Kidney epithelial cell (primary cell): ENCODE measurements at places on chromosomes 1 and 21.

- DNase-seq, result no peak
These were observed 30.8 kb upstream of the ADARB1 start for GRCh38 chr21:45043541-45044020.

DNA sequence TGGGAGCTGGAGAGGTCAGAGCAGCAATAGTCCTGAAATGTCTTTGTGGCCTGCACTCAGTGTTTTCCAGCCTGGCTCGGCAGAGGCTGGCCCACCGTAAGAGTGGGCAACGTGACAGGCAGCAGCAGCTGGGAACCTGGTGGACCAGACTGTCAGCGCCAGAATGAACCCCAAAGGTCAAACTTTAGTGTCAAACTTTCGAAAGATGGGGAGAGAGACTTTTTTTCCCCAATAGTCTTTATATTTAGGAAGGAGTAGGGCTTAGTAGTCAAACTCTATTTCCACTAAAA, 10.3 kb downstream of the BLACAT1 start:
- no peak for DNase-seq

- peak; percentile 35 for DNase-seq
These were observed 183.9 kb downstream of the CAMTA1 start for GRCh38 chr1:6969106-6969505.

GRCh38 chr1:28045777-28046176, 42.6 kb downstream of the EYA3 start:
- DNase-seq, result no peak

- DNase-seq, result no peak
These were observed 102.6 kb upstream of the ZNF644 start for GRCh38 chr1:91124290-91124985.

DNA sequence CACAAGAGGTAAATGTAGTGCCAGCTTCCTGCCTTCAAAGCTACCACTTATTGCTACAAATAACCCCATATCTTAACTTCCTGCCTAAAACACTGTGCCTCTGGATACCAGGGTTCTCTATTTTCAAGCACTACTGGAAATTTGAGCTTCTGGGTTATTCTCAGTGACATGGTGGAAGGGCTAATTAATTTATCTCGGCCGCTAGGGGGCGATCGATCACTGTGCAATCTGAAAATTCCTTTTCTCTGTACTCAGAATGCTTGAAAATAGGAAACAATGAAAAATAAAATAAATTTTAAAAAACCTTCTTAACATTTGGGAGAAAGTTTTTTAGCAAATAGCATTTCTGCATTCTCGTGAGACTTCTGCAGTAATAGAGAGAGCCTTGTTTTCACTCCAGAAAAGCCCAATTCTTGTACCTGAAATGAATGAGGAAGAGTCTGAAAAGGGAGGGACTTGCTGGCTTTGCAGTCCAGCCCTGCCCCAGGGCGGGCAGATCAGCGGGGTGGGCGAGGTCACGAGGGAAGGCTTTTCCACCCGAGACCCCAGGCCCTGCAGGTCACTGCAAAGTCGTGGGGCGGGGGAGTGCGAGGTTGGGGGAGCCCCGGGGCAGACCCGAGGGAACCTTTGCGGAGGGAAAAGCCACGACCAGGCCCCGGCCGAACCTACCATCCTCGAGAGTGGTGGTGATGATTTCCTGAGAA, 276.7 kb downstream of the PCP4 start:
- peak; percentile 1 for DNase-seq

DNA sequence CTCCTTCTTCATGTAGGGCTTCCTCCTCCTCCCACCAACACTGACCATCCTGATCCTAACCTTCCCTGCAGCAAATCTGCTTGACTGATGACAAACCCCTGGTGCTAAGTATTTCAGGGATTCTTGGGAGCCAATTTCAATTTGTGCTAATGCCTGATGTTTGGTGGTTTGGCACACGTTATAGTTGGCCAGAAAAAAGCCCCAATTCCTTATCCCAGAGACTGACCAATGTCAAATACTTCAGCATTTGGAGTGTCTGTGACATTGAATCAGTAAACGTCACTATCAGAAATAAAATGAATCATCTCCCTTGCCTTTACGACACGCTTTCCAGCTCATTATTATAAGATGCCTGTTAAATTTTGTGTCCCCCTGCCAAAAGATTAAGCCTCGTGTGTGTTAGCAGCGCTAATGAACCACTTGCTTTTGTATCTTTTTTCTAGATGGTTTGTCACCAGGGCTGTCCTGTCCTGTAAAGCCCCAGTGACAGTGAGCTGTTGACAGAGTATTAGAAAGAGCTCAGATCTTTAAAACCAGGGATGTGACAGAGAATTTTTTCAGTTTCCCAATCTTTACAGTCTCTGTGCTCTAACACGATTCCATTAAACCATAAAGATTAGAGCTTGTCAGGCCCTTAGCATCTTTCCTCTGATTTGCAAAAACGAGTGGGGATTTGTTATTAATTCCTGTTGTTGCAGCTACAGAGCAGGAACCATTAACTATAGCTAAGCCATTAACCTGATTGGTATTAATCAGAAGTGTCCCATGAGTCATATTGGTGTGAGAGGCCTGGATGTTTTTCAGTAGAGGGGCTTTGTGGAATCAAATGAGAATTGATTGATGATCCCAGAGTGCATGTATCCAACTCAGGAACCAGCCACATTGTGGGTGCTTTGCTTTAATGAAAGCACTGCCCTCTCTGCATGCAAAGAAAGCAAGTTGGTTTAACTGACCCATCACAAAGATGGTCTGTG, 665.1 kb upstream of the PLXNA2 start:
- DNase-seq, result no peak

DNA sequence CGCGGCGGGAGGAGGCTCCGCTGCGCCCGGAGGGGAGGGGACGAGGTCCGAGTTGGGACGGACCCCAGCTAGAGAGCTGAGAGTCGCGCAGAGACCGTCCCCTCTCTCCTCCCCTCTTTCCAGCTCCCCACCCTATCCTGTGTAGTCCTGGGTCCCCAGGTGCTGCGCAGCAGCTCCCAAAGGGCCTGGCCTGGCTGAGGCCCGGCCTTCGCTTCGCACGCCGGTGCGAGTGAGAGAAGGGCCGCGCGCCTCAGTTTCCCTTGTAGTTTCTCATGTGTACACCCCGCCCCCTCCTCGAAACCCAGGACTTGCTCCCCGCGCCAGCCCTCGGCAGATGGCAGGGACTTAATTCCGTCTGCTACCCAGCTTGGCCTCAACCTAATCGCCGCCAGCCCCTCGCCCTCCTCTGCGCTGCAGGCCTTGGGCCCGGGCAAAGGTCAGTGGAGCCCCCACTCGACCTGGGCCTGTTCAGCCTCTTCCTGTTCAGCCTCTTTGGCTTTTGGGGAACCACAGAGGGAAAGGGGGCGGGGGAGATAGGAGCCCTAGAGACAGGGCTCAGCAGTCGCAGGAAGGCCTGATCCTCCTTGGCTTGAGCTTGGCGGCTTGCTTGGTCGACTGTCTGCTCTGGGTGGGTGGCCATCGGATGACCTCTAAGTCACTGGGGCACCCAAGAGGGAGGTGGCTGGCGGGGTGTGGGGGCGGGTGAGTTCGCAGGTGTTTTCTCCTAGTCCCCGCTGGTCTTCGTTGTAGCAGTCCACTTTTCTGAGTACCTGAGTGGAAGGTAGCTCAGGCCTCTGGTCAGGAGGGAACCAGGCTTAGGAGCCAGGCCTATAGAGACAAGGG, 1.0 kb downstream of the ZNF687 start:
- DNase-seq, result no peak

- no peak for DNase-seq
These were observed 19.5 kb downstream of the PARK7 start for GRCh38 chr1:7980984-7981383.

GRCh38 chr1:204207136-204207616, 6.6 kb downstream of the GOLT1A start:
- DNase-seq, result no peak

DNA sequence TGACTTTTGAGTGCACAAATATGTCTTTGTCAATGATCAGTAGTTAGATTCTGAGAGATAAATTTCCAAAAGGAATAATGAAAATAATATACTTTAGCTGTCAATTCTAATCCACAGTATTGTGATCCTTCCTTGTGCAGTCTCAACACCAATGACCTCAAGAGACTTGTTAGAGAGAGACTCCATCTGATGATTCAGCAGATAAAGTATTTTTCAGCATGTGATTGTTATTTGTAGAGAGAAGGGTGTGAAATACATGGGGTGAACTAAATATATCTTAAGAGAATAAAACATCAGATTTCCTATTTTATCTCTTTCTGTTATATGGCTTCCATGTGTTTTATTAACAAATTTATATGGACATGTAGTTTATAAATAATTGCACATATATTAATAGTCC, 5.9 kb upstream of the ZNF124 start:
- no peak for DNase-seq

- no peak for DNase-seq
These were observed 24.0 kb upstream of the C1orf21 start for GRCh38 chr1:184362876-184363275.

- DNase-seq, result no peak
These were observed 11.0 kb downstream of the BECN2 start for GRCh38 chr1:241968611-241969010.

DNA sequence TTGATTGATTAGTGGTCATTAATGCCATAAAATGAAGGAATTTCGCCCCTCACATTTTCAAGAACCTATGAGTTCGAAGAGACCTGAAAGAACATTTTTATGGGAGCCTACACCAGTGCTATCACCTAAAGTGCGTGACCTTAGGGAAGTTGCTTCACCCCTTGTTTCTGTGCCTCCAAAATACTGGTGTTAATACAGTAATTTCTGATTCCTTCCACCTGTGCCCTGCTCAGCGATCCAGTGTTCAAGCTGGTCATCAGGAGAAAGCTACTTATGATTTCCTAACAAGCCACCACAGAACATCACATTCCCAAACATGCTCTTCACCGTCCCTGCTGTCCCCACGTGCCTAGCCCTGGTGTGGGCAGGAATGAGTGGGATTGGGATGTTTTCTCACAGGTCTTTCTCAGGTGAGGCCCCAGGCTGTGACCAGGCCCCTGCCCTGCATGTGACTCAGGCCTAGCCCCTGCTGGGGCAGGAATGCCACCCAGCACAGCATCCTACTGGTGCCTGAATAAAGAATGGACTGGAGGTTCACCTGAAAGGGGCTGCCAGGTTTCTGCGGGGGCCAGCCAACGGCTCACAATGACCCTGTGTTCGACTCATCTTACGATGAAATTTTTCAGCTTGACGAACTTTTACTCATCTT, 60.3 kb downstream of the CD247 start:
- DNase-seq, result no peak

DNA sequence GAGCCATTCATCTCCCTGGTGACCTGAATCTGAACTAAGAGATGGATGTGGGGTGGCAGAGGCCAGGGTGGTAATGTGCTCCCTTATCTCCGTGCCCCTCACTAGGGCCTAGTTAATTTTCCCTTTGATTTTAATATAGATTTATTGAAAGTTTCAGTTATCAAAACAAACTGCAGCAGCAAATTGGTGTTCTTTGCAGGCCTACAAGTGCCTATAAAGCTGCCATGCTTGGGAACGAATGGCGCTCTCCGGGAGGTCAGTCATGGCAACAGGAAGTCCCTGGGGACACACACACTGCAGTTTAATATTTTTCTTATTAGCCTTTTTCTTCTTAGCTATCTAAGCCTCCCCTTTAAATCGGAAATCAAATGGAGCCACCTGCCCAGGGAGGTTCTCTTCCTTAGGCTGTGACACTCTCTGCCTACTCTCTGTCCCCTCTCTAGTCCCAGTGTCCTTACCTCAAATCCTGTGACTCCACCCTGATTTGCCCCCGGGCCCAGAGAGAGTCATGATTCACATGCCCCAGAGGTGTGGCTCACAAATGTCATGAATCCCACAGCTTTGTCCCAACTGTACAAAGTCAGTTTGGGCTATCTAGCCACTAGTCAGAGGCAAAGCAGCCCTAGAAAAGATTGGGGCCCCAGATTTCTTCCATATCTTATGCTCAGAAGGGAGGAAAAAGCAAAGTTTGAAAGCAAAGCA, 4.3 kb upstream of the ERI3 start:
- no peak for DNase-seq

- no peak for DNase-seq
These were observed 1.1 kb downstream of the CEP350 start for GRCh38 chr1:179955731-179956130.

GRCh38 chr1:162696286-162696862, 64.1 kb downstream of the DDR2 start:
- no peak for DNase-seq

DNA sequence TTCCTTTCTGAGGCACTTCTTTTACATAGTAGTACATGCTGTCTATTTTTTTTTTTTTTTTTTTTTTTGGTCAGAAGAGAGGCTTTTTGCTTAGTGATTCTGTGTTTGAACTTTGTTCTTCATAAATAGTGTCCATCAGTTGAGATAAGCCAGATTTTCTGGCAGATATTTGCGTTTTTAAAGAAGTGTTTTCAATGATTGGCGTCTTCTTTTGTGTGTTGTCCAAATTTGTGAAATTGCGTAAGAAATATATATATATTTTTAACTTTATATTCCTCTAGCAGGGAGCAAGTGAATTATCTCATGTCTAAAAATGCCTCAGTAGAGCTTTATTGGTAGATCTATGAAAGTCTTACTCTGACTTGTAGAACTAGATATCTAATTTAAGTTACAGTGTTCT, 28.3 kb downstream of the NEK7 start:
- no peak for DNase-seq

DNA sequence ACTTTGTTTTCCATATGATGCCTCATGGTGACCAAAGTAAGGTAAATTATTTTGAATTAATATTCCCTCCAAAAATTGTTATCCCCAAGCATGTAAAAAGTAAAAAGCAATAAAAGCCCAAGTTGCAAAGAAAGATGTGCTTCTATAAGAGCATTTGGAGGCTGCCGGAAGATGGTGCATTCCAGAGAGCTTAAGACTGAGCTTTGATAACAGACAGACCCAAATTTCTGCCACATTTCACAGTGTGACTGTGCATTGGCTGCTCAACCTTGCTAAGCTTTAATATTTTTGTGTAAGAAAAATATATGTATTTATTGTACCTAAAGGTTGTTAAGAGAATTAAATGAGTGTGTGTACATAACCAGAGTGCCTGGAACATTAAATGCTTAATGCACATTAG, 67.9 kb downstream of the CYYR1 start:
- no peak for DNase-seq

- no peak for DNase-seq
These were observed 17.9 kb downstream of the CSTB start for GRCh38 chr21:43758111-43758641.

- DNase-seq, result no peak
These were observed 80.1 kb downstream of the UBIAD1 start for GRCh38 chr1:11352816-11353799.

DNA sequence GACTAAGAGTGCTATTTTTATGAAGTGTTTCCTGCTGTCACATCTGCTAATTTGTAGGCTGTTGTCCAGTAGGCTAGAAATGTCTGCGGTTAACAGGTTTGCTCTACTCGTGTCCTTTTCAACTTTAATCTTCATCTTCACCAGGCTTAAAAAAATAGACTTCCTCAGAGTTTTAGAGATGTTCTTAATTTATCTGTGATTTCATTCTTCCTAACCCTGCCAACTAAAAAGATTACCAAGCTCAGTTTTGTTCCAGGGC, 66.8 kb downstream of the SASS6 start:
- no peak for DNase-seq
